ENCODE measurements at places on chromosomes 3 and 15.

GRCh38 chr3:63585927-63586326, 66.5 kb upstream of the SNTN start:
- DNase-seq = no peak

- no peak for DNase-seq
Measured at GRCh38 chr15:80114114-80114513, 38.7 kb upstream of the FAH start.

DNA sequence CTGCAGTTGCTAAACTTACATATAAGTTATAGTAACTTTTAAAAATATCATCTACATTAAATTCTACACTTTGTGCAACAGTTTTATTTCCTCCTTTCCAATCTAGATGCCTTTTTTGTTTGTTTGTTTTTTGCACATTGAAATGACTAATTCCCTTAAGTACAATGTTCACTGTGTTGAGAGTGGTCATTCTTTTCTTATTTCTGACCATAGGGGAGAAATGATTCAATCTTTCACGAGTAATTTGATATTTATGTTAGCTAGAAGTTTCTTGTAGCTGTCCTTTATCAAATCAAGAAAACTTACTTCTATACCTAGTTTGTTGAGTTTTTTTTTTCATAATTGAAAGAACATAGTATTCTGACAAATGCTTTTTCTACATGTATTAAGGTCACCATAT, 85.0 kb upstream of the CBLB start:
- no peak for DNase-seq

DNA sequence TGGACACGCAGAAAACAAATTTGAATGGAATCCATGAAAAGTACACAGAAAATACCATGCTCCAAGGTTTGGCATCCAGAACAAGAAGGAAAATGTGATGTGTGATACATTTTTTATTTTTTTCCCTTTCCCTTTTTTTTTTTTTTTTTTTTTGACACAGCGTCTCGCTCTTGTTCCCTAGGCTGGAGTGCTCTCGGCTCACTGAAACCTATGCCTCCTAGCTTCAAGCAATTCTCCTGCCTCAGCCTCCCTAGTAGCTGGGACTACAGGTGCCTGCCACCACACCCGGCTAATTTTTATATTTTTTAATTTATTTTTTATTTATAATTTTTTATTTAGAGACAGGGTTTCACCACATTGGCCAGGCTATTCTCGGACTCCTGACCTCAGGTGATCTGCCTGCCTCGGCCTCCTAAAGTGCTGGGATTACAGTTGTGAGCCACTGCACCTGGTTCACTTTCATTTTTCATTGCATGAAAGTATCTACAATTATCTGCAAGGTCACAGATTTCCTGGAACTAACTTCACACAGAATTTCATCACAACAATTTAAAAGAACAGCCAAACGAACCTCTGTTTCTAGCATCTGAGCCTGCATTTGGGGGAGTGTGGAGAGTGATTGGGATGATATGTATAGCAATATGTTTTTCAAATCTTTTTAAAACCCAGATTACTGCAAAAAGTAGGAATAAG, 8.3 kb downstream of the POU1F1 start:
- no peak for DNase-seq

DNA sequence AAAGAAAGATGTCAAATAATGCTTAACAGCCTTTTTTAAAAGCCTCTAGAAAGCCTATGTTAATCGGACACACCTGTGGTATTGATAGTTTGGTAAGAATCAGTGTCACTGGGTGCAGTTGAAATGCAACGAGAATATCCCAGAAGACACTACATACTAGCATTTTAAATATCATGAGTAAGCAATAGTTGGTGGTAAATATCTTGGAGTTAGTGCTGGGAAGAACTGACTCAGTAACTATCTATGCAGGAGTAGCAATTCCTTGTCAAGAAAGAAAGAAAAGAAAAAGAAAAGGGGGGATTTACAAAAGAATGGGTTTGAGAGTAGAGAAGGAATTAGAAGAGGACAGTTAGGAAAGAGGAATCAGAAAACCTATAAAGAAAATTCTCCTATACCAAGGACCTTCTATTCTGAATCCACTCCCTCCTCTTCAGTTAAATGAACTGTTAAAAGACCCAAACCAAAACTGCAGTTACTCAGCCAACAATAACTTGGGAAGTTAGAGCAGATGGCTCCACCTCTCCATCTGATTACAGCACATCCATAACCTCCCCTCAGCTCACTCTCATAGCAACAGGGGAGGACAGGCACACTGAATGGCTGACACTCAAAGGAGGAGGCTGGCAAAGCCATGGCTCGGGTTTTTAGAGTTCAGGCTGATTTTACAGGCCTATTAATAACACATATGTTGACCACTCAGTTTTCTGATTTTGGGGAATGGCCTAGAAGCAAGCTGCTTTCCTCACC, 207.6 kb upstream of the MDFIC2 start:
- DNase-seq = no peak

DNA sequence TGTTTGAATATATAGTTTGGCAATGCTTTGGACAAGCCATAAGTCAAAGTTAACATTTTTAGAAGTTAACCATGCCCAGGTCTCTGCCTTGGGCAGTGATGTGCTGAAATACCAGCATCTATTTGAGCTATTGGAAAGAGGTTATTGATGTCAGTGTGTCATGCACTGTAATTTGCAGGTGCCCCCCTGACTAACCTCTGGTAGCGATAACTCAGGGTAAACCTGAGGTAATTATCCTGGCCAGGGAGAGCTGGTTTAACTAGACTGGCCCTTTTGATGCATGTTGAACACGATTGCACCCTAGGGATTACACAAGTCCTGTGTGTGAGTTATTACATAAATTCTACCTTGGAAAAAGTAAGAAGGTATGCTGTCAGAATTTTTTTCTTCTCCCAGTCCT, 455.8 kb upstream of the WNT5A start:
- no peak for DNase-seq

GRCh38 chr3:23576379-23576959, 229.3 kb upstream of the UBE2E1 start:
- DNase-seq = no peak

GRCh38 chr3:192935441-192935840, 17.8 kb upstream of the MB21D2 start:
- no peak for DNase-seq

- DNase-seq = no peak
Measured at GRCh38 chr3:69433969-69434325, 48.1 kb upstream of the FRMD4B start.

- no peak for DNase-seq
Measured at GRCh38 chr3:126921085-126921824, 61.7 kb upstream of the PLXNA1 start.

- peak; percentile 6 for DNase-seq
Measured at GRCh38 chr3:17894434-17895060, 152.1 kb upstream of the TBC1D5 start.

GRCh38 chr3:161388855-161389254, 17.5 kb upstream of the SPTSSB start:
- DNase-seq = no peak

DNA sequence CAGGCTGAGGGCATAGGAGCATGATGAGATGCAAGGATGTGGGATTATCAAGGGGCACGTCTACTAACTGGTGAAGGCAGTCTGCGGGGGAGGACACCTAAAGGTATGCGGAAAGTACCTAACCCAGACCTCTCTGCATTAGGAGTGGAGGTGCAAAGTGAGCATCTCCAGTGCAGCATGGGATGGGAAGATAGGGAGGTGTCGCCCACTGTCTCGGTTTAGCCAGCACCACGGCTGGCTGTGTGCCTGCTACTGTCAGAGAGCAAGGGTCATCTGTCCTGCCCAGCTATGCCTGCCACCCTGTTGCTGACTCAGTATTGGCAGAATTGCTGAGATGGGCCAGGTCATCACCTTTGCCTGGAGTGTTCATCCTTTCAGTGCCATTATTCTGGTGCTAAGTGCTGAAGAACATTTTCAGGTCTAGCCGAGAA, 40.1 kb downstream of the OXNAD1 start:
- no peak for DNase-seq

DNA sequence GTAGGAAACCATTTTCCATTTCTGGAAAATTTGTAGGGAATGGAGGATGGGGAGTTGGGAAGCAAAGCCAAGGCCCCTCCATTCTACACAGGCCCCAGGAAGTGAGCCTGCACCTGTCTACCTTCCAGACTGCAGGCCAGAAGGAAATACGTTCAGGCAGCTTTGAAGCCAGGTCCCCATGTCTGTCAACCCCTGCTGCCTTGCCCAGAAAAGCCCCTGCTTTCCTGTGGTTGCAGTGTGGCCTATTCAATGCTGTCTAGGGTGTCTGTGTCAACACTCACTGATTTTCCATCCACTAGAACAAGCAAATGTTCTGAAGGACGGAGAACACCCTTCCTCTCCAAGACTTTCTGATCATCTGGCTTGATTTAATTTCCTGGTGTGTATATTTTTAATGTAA, 281.9 kb downstream of the TLE3 start:
- no peak for DNase-seq

- no peak for DNase-seq
Measured at GRCh38 chr15:86018679-86019078, 61.0 kb upstream of the AGBL1 start.

DNA sequence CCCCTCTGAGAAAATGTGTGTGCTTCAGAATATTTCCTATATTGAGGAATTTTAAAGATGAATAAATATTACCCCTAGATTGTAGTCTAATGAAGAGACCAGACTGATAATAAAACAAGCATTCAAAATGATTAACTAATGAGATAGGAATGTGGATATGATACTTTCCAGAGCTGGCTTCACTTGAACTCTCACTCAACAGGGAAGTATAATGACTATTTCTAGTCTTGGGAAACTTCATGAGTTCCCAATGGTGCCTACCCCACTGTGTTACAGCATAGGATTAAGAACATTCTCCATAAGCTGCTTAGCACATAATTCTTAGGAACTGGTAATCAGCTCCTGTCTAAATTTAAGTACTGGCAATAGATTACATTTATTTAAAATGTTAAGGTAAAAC, 261.5 kb upstream of the ZNF385D start:
- no peak for DNase-seq

GRCh38 chr15:85475317-85475701, 94.9 kb downstream of the AKAP13 start:
- DNase-seq = no peak

DNA sequence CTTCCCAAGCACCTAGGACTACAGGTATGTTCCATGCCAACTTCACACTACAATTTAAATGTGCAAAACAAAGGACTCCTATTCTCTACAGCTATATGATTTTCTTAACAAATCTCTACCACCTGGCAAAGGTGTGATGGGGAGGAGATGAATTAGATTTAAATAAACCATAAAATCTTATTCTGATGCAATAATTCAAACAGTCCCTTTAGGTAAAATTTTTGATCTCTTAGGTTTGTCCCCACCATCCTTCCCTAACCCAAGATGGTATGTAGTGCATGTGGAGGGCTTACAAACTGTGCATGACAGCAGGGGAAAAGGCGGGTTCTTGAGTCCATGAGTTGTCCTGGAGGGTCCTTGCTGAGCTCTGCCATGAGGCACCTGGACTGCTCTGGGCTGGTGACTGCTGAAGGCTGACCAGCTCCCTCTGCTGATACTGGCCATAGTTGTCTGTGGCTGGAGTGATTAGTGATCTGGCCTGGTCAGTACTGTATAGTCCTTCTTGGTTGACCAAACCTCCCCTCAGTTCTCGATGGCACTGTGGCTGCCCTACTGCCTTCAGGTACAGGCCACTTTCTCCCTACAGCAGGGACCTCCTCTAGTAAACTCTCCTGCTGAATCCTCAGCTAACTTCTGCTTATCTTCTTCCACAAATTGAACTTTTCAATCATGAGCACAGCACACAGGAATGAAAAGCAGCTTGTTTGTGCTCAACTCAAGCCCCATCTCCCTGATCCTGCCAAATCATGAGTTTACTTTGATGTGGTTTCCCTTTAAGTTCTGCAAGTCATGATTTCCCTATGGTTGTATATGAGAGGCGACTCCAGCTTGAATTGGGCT, 30.1 kb downstream of the CFAP161 start:
- DNase-seq = no peak

DNA sequence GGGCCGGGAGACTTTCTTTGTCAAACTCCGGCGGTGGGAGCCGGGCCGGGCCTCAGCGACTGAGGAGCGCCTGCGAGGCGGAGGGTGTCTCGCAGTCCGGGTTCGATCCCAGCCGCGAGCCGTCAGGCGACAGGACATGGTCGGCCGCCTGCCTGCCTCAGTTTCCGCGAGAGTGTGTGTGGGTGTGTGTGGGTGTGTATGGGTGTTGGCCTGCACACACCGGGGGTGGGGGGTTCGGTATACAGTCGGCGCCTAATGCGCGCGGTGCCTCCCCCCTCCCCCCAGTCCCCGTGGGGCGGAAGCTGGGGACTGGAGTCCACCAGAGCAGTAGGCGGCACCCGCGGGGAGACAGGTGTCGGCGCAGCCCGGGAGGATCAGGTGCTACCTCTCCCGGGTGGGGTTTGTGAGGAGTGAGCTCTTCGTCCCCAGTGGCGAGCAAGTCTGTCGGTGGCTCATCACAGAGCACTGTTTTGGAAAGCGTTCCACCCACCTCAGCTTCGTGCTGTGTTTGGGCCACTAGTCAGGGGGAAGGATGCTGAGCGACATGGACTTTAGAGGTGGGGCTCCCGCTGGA, 246.3 kb downstream of the GOLGA6L6 start:
- no peak for DNase-seq

DNA sequence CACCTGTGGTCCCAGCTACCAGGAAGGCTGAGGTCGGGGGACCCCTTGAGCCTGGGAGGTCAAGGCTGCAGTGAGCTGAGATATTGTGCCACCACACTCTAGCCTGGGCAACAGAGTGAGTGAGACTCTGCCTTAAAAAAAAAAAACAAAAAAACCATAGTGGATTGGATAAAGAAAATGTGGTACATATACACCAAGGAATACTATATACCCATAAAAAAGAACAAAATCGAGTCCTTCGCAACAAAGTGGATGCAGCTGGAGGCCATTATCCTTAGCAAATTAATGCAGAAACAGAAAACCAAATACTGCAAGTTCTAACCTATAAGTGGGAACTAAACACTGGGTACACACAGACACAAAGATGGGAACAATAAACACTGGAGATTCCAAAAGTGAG, 20.6 kb upstream of the ARF4 start:
- no peak for DNase-seq

- DNase-seq = no peak
Measured at GRCh38 chr3:133745981-133746711, at the start of gene TF. Gene TF (plus strand): TSS chr3:133746393. CDS start chr3:133746441, 48 bp downstream.

GRCh38 chr3:38648024-38648658, 1.3 kb downstream of the SCN5A start:
- no peak for DNase-seq

GRCh38 chr3:192816351-192816750, 89.0 kb upstream of the FGF12 start:
- DNase-seq = no peak

- DNase-seq = no peak
Measured at GRCh38 chr3:141184430-141184829, 47.2 kb upstream of the PXYLP1 start.

DNA sequence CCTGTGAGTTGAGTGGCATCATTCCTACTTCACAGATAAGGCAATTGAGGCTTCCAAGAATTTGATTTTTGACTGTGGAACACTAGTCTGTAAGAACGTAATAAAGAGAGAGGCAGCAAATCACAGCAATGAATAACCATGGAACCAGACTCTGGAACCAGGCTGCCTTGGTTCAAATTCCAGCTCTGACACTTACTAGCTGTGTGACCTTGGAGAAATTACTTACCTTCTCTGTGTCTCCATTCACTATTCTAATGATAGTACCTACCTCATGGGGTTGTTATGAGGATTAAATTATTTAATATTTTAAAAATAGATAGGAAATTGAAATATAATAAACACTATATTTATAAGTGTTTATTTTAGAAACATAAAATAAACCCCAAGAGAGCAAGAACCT, 12.6 kb upstream of the IGDCC3 start:
- DNase-seq = no peak

- DNase-seq = no peak
Measured at GRCh38 chr3:188844096-188844495, 327.7 kb upstream of the TPRG1 start.

GRCh38 chr3:13197281-13197680, 124.1 kb upstream of the IQSEC1 start:
- DNase-seq = no peak

All from stimulated activated CD4-positive, alpha-beta T cell treated with anti-CD3 and anti-CD28 coated beads, TNF-alpha, amount 100 ng/mL, for 1 hour (primary cell).